CD4-positive, alpha-beta T cell treated with Interleukin-12 subunit alpha and Interleukin-12 subunit beta, for 1 hour (primary cell): ENCODE measurements at places on chromosomes 2 and 18.

- no peak for DNase-seq
These were observed 31.9 kb downstream of the SLC66A3 start for GRCh38 chr2:11187083-11187619.

GRCh38 chr2:171487201-171487600 lies 35.1 kb upstream of the CYBRD1 start:
- no peak for DNase-seq

DNA sequence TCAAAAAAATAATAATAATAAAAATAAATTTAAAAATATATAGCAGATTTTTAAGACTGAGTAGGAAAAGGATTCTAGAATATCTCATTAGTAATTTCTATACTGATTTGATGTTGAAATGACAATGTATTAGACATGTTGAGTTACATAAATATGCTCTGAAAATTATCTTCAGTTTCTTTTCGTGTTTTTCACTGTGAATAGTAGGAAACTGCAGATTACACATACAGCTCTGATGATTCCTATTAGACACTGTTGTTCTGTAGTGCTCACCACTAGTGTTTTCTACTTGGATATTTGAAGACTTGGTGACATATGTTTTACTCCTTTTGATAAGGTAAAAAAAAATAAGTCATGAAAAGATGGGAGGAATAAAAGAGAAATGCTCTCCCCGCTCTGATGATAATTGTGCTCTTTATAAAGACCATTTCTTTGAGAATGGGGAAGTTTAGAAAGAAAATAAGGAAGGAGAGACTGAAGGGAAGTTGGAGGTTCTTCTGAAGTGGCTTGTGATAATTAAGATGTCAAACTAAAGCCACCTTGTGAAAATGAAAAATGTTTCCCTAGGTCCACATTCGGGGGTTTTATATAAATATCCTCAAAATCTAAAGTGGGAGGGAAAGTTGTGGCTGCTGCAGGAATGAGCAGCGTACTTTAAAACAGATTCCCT lies 52.9 kb downstream of the SLC9A2 start:
- DNase-seq: no peak

DNA sequence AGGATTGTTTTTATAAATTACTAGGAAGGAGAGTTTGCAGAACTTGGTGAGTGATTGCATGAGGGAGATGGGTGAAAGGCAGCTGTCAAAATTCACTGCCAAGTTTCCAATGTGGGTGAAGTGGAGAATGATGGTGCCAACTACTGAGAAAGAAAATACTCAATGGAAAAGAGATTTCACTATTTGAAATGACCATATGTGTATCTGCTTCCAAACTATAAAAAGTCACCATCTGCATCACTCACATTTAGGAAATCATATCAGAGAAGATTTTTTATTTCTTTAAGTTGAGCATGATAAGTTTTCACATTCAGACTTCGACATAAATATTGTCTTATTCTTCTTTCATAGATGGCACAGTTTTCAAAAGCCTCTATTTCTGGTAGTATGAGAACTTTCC lies 570.0 kb upstream of the DSEL start:
- no peak for DNase-seq

- no peak for DNase-seq
These were observed 6.4 kb downstream of the TNS1 start for GRCh38 chr2:217996361-217996760.

DNA sequence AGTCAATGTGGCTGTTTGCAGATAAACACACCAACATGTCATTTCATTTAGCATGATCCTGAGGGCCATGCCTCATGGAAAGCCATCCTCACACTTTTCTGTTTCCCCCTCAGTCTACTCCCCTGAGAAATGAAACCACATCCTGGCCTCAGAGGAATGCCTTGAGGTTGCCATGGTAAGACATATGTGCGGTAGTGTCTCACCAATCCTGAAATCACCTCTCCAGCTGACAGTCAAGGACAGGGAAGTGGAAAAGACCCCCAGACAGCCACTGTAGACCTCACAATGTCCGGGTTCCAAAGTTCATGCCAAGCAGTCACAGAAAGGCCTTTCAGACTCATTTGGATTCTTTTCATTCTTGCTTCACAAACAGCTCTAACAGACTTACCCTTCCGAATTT lies 175.2 kb upstream of the PKDCC start:
- DNase-seq: no peak

DNA sequence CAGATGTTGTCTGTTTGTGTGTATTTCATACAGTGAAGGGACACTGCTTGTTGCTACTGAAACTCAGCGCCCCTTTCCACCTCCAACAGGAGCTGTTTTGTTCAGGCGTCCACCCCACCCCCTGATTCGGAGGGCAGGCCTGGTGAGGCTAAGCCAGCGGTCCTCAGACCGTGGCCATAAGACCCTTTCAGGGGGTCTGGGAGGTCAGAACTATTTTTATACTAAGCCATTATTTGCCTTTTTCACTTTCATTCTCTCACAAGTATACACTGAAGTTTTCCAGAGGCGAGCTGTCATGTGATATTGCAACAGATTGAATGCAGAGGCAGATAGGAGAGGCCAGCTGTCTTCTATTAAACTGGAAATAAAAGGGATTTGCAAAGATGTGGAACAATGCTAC lies 39.7 kb upstream of the IGFBP5 start:
- DNase-seq: no peak

GRCh38 chr2:146388757-146389156 lies 1456.1 kb upstream of the ACVR2A start:
- DNase-seq: no peak

DNA sequence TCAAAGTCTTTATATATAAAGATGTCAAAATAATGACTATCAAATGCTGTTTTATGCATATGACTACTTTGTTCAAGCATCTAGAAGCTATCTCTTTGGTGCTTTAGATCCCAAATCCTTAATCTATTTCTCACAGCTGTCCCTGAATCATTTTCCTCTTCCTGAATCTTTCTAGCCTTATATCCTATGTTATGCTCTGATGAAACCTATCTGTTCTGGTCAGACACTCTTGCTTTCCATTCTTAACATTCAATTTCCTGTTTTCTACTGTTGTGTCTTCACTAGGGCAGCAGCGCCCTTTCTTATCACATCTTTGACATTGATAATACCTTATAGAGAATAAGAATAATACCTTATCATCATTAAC lies 6.3 kb upstream of the PARD3B start:
- DNase-seq: no peak

- DNase-seq: no peak
These were observed 29.7 kb downstream of the ST8SIA5 start for GRCh38 chr18:46727177-46727576.

GRCh38 chr18:76571689-76572088 lies 76.6 kb upstream of the ZNF516 start:
- DNase-seq: no peak

GRCh38 chr2:140274891-140275290 lies 1494.7 kb upstream of the NXPH2 start:
- DNase-seq: no peak

DNA sequence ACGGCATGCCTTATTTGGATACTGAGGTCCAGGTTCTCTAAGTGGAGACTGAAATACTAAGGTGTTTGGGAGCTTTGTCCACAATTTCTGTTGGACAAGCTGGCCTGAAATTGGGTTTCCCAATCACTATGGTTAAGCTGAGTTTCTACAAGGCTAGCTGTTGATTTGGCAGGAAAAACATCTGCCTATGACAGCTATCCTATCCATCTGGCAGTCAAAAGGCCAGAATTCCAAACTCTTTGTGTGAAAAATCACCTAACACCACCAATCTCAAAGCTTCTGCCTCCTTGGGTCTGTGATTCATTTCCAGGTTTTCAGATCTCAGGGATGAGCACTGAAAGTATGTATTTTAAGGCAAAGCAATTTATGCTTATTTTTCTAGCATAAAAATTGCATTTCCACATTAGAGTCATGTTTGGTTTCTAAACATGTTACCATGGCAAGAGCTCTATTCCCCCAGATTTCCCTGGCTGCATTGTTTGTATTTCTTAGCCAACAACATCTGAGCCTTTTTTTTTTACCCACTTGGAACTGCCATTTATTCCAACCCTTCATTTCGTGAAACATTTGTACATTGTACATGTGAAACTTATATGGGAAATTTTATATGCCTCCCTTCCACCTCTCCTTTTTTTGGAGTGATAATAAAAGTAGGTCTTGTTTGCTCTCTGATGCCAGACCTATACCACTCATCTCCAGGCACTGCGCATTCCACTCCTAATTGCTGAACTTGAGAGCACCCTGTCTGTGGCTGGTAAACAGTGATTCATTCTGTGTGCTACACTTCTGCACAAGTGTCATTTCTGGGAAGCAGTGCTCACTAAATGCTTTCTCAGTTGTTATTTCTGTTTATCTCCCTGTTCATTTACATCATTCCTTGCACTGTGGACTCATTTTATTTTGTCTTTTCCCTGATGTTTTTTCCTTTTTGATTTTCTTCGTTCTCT lies 15.9 kb upstream of the CCDC85A start:
- DNase-seq: no peak

DNA sequence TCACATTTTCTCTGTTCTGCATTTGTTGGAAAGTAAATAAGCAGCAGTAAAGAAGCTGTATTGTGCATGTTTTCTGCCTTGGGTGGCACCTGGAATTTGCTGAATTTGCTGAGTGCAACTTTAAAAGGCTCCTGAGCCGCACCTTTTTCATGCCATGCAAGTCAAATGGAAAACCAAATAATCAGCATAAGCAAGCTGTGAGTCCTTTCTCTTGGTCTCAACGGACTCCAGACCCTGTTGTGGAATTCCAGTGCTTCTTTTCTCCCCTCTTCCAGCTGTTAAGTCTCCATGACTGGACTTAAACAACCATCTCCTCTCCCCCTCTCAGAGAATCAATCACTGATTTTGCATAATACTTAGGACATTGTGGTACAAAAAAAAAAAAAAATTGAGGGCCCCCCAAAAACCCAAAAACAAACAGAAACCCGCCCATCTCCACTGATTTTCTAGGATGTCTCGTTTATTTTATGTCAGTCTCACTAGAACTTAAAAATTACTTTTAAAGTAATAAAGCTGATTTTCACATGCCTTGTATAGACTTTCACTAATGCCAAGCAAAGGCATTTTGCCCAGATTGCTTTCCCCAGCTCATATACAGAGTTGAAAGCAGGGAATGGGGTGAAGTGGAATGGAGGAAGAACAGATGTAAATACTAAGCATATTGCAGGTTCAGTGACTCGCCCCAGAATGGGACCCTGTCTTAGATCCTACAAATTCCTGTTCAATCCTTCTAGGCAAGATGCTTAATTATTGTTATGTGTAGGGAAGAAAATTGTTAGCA lies 5.1 kb upstream of the CETN1 start:
- DNase-seq: no peak

- no peak for DNase-seq
These were observed 86.2 kb downstream of the CHN1 start for GRCh38 chr2:174918886-174919526.

DNA sequence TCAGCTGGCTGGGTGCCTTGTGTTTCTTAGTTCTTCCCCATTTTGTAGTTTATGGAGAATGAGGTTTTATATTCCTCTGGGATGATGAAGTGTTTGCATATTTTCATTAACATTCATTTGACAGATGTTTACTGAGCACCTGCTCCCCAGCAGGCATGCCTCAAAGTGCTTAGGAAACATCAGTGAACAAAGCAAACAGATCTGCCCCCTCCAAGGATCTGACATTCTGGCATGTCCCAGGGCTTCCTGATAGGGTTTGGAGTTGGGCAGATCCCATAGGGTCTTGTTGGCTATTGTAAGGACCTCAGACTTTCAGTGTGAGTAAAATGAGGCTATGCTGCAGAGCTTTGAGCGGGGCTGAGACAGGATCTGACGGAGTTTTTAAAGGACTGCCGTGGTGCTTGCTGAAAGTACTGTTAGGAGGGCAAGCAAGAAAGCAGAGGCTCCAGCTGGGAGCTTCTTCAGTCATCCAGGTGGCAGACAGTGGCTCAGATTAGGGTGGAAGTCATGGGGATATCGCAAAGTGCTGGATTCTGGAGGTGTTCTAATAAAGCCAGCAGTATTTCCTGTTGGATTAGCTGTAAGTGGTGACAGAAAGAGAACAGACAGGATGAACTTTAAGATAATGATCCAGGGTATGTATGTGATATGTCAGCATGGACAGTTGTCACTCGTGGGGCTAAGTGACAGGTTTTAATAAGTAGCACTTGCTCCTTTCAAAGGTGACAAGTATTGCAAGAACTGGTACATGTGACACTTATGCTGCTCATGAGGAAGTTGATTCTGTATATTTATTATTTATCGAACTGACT lies 11.3 kb upstream of the IAH1 start:
- no peak for DNase-seq

DNA sequence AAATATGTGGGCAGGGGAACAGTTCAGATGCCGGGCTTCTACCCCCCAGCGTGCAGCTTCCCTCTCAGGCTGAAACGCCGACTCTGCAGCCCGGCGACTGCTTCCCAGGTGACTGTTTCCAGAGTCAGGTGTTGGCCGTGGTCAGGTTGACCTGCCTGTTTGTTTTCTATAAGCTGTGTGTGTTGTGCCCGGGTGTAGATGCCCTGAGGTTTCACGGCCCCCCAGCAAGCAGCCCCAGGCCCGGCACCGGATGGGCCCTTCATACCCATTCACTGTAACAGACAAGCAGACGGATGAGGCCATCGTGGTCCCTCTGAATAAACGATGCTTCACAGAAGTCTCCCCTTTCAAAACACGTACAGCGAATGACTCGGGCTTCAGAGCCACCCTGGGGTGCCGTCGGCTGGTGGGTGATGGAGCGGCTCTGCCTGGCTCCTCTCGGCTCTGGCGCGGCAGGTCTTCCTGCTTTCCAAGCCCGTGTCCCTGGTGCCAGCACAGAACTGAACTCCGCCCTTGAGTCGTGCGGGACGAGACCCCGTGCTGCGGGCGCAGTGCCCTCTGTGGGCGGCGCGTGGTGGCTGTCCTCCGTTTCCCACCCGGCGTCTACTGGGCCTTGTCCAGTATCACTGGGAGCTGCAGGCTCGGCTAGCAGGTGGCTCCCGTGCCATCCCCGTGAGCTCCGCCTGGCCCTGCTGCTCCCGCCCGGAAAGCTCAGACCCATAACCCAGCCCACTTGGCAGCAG lies 15.0 kb upstream of the KCNG2 start:
- no peak for DNase-seq

- DNase-seq: no peak
These were observed 112.4 kb upstream of the GATA6 start for GRCh38 chr18:22056950-22057349.

- no peak for DNase-seq
These were observed 447 bp downstream of the GGCX start for GRCh38 chr2:85560812-85561279.

GRCh38 chr2:110116033-110116710 lies 550 bp upstream of the MALL start:
- DNase-seq: no peak

- no peak for DNase-seq
These were observed 371.5 kb downstream of the LNPK start for GRCh38 chr2:175630280-175631244.
